ENCODE measurements at places on chromosomes 12 and 14.

DNA sequence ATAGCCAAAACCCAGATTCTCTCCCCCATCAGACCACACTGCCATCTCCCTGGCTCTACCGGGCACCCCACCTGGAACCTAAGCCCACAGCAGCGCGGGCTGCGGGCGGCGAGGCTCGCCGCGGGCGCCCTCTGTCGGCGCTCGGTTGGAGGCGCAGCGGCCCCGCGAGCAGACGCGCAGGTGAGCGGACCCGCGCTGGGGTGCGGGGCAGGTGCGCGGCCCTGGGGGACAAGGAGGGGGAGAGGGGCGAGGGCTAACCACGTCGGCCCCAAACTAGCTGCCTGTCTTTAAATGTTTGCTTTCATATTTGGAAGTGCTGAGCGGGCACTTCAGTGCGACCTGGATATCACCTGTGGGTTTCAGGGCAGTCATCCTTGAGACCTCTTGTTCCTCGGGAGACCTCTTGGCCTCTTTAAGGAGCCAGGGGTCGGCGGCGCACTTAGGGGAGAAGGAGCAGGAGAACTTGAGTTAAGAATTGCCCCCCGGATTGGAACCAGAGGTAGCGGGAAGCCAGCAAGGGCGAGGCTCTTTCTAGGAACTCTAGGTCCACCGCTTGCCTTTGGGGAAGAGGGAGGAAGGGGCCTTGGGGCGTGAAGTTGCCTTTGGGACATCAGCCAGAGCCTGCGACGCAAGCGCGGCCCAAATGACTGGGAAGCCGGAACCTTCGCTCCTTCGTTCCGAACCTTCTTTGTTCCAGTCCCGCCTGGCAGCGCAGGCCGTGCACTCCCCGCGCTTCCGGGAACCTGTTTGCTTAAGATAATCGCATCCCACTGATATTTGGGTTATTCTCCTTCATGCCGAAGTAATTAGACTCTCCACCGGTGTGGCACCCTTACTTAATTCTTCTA is 78.7 kb downstream of the NEDD1 start:
- peak; percentile 75 for DNase-seq

GRCh38 chr12:90773491-90773890 is 181.5 kb downstream of the CCER1 start:
- no peak for DNase-seq

- DNase-seq = peak; percentile 44
These were observed 19.1 kb downstream of the ETV6 start for GRCh38 chr12:11668611-11669010.

DNA sequence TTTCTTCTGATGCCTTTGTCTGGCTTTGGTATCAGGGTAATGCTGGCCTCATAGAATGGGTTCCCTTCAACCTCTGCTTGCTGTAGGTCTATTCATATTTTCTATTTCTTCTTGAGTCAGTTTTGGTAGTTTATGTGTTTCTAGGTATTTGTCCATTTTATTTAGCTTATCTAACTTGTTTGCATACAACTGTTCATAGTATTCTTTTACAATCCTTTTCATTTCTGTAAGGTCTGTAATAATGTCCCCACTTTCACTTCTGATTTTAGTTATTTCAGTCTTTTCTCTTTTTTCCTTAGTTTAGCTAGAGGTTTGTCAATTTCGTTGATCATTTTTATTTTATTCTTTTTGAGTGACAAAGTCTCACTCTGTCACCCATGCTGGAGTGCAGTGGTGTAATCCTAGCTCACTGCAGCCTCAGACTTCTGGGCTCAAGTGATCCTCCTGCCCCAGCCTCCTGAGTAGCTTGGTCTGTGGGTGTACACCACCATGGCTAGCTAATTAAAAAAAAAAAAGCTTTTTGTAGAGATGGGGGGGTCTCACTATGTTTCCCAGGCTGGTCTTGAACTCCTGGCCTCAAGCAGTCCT is 11.7 kb downstream of the TTLL5 start:
- no peak for DNase-seq

DNA sequence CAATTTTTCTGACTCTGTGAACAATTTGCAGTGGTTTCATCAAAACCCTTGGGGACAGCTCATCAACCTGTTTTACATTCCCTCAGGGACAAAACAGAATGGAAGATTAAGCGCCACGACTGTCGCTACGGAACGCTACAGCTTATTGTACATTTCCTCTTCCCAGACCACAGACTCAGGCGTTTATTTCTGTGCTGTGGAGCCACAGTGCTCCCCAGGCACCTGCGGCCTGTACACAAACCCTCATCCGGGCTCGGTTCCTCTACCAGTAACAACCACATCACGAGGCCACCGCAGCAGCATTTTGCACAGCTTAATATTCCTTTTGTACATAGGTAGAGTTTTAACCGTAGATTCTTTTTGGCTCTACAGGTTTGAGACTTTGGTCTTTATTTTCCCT is 397.4 kb upstream of the OR4E1 start:
- DNase-seq = no peak

DNA sequence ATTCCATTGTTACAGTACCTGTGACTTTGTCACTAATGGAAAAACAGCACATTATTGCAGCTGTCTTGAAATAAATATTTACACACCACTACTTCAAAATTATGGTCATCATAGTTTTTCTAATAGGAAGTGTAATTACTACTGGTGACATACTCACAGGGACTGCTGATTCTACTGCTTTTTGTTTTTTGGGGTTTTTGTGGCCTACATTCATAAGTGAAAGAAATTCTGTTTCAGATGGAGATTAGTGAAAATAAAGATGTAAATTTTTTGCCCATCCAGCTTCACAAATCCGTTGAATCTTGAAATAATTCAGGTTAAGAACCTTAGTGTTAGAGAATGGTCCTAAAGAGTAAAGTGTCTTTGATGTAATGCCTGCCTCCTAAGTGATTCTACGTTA is 17.5 kb downstream of the KNTC1 start:
- DNase-seq = no peak

DNA sequence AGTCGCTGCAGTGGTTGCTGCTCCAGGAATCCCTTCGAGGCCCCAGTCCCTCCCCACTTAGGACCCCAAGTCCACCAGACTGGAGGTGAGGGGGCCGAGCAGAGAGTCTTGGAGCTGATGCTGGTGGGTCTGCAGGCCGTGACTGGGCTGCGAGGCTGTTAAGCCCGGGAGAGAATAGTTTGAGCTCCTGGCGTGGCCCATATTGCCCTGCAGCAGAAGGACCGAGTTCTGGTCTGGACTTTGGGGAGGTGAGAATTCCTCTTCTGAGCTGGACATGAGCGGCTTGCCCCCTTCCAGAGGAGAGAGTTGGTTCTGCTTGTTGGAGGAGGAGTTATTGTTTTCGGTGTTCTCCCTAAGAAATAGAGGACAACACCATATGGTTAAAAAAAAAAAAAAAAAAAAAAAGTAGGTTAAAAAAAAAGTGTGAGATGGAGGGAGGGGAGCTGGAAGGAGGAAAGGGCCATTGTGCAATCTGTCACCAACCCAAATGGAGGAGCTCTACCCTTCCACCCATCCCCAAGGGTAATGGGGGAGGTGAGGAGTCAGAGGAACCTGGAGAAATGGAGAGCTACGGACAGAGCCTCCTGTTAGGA is 3.0 kb downstream of the SIX1 start:
- peak; percentile 56 for DNase-seq

GRCh38 chr14:41986700-41987099 is 380.0 kb downstream of the LRFN5 start:
- DNase-seq = no peak

DNA sequence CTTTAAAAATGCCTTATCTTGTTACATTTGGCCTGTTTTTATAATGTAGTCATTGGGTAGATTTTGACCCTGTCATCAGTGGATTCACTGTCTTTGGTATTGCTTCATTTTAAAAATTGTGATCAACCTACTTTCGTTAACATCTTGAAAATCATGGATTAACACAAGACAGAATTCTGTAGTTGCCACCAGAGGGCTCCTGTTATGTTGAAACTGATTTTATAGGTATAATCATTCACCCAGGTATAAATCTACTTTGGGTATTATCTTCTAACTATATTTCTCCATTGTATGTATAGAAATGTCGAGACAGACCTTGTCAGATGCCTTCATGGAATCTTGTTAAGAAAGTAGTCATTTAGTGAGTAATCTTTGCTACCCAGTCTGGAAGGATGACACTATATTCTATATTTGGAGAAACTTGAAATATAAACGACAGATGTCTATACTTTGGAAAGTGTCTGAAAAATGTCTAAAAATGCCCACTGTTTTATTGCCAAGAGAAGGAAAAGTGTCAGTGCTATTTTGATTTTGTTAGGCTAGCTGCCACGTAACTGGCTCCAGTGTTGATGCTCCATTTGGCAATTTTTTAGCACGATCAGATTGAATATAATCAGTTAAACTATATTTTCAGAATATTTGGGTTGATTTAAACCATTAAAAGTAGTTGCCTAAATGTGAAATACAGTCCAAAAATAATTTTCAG is 129.4 kb downstream of the PELI2 start:
- no peak for DNase-seq

DNA sequence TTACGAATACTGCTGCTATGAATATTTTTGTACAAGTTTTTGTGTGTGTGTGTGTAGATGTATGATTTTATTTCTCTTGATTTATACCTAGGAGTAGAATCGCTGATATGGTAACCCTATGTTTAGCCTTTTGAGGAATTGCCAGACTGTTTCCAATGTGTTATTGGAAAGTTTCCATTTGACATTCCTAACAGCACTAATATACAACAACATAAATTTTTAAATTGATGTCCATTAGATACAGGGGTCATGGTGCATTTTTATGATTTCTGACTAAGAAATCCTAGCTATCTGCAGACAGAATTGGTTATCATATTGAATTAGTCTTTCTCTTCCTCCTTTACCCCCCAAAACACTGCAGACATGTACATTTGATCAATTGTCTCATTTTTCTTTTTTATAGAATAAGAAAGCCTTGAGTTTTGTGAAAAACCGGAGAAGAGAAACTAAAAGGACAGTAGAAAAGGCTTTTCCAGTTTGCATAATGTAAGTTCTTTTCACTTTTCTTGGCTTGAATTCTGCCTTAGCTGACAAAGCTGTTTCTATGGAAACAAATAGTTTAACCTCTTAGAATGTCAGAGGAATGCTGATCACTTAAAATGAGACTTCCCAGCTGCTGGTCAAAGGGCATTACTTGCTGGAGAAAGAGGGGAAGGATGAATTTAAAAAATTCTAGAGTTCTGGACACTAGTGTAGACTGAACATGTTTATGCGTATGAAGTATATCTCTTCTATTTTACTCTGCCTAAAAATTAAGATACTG is 28.2 kb downstream of the PALS1 start:
- DNase-seq = no peak

- DNase-seq = no peak
These were observed 16.4 kb downstream of the NAV3 start for GRCh38 chr12:77847060-77847541.

DNA sequence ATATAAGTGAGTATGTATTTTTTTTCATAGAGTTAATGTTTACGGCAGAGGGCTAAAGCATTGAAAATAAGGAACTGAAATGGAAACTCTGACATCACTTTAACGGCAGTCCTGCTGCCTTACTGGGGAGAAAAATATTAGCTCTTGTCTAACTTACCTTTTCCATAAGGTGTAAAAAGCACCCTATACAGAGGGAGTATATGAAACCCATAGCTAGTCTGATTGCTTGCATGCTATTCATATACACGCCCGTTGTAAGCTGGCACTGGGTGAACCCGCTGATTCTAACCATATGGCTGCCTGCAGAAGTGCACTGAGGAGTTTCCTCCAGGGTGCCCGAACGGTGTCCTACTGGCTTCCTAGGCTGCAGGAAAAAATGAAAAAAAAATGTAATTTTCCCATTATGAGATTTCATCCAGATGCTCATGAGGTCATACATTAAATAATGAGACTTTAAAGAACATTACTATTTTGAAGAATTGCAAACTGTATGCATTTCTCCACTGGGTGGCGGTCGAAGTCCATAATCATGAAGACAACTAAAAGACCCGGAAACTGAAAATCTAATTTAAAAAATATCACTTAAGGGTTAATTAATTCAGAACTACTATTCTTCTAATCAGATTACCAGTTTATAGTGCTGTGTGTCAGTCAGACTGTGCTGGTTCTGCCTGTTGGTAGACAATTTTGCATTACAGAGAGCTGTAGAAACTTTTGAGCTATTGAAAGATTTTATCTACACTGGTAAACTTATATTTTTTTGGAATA is 144.7 kb downstream of the ALX1 start:
- DNase-seq = no peak

DNA sequence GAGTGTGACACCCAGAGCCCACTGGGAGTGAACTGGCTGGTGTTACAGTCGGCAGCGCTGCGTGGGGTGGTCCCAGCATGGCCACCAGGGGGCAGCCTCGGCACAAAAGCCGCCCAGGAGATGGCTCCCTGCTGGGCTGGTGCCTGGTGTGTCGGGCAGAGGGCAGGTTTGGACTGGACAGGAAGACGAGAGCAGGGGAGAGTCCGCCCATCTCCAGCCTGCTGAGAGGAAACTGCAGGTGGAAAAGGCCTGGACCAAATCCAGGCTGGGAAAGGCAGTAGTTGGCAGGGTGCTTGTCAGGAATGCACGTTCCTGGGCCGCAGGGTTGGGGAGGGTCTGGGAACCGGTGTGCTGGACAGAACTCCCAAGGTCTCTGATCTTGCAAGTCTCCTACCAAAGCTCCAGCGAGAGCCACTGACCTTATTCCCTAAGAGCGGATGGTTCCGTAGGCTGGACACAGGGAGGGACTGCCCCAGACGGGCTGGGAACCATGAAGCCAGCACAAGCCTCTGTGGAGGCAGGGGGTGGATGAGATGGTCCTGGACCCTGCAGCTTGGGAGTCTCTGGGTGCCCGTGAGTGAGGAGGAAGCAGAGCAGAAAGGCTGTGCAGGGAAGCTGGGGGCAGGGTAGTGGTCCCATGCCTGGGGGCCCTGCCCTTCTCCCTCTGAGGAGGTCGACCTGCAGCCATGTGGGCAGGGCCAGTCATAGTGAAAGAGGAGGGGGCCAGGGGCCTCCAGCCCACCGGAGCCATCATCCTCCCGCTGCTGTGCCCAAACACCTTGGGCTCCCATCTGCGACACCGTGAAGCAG is 1.8 kb downstream of the AHNAK2 start:
- DNase-seq = peak; percentile 89

GRCh38 chr12:95577820-95578219 is 26.5 kb upstream of the USP44 start:
- no peak for DNase-seq

GRCh38 chr14:77041881-77042545 is 13.5 kb upstream of the IRF2BPL start:
- no peak for DNase-seq

GRCh38 chr12:13595536-13596443 is 385.6 kb downstream of the GRIN2B start:
- no peak for DNase-seq

All from ecto neural progenitor cell (in vitro differentiated cells).